Effector memory CD8-positive, alpha-beta T cell (primary cell): ENCODE measurements at places on chromosomes 7 and 10.

DNA sequence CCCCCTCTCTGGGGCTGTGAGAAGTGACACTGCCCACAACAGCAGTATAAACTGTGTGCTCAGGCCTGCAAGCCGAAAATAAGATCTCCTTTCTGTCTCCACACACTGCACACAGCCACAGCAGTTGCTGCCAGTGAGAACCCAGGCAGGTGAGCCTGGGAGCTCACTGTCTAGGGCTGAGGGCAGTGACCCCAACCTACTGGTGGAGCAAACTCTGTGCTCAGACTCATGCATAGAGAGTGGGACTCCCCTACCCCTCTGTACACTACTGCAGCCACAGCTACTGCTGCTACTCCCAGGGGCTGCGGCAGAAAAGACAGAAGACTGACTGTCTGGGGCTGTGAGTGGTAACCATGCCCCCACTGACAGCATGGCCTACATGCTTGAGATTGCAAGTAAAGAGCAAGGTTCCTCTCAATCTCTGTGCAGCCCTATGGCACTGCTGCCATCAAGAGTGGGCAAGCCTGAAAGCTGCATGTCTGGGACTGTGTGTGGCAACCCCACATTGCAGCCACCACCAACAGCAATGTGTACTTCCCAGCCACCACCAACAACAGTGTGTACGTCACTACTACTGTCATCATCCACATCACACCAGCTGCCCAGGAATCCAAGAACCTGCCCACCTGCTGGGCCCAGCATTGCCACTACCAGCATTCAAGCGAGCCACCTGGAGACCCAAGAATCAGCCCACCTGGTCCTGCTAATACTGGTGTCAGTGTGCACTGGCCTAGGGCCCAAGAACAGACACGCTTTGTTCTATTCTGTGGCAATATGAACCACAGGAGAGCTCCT lies 226.1 kb downstream of the XPNPEP1 start:
- no peak for DNase-seq

DNA sequence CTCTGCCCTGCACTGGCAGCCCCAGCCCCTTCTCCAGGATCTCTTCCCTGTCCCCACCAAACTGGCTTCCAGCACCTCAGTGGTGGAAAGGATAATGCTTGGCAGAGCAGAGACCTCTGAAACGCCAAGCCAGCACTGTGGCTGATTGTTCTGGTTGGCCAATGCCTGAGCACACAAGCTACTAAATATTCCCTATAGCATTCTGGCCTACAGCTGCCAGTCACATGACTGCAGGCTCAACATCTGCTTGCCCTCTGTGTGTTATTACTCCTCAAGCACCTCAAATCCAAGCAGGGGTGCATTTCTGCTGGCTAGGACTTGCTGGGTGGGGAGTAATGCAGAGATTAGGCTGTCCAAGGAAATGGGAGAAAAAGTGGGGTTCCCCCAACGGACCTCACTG lies 6.1 kb downstream of the TBATA start:
- no peak for DNase-seq

GRCh38 chr10:68239069-68239468 lies 7.2 kb upstream of the ATOH7 start:
- DNase-seq = no peak

DNA sequence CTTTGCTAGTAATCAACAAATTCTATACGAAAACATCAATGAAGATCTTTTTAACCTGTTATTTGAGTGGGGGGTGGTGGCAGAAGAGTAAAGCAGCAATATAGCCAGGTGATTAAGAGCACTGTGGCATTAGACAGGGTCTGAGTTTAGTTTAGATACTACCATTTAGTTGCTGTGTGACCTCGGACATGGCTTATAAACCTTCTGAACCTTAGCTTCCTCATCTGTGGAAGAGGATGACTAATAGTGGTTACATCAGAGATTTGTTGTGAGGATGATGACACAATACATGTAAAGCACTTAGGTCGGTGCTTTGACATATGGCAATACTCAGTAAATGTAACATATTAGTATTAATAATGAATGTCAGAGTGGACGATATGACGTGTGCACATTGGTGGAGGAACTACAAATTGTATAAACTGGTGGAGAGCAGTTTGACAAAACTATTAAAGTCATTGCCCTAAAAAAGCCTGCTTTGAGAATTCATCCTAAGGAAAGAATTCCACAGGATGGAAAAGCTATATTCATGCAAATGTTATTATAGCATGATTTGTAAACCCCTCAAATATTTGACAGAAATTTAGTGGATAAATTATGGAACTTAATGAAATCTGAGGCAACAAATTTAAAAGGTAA lies 24.3 kb downstream of the SPAG6 start:
- no peak for DNase-seq

DNA sequence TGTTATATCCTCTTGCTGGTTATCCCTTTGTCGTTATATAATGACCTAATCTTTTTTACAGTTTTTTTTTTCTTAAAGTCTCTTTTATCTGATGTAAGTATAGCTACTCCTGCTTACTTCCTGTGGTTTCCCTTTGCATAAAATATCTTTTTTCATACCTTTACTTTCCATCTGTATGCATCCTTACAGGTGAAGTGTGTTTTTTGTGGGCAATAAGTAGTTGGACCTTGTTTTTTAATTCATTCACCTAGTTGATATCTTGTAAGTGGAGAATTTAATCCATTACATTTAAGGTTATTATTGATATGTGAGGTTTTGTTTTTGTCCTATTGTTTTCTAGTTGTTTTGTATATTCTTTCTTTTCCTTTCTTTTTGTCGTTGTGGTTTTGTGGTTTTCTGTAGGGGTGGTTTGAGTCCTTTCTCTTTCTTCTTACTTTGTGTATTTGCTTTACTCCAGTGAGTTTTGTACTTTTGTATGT lies 168.6 kb downstream of the MLLT10 start:
- no peak for DNase-seq

DNA sequence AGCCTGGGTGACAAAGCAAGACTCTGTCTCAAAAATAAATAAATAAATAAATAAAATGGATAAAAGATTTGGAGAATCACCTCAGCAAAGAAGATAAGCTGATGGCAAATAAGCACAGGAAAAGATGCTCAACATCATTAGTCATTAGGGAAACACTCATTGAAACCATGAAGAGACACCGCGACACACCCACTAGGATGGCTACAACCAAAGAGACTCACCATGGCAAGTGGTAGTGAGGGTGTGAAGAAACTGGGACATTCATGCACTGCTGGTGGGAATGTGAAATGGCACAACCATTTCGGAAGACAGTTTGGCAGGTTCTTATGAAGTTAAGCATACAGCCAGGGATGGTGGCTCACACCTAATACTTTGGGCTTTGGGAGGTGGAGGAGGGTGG lies 37.8 kb upstream of the FXYD4 start:
- DNase-seq = no peak

DNA sequence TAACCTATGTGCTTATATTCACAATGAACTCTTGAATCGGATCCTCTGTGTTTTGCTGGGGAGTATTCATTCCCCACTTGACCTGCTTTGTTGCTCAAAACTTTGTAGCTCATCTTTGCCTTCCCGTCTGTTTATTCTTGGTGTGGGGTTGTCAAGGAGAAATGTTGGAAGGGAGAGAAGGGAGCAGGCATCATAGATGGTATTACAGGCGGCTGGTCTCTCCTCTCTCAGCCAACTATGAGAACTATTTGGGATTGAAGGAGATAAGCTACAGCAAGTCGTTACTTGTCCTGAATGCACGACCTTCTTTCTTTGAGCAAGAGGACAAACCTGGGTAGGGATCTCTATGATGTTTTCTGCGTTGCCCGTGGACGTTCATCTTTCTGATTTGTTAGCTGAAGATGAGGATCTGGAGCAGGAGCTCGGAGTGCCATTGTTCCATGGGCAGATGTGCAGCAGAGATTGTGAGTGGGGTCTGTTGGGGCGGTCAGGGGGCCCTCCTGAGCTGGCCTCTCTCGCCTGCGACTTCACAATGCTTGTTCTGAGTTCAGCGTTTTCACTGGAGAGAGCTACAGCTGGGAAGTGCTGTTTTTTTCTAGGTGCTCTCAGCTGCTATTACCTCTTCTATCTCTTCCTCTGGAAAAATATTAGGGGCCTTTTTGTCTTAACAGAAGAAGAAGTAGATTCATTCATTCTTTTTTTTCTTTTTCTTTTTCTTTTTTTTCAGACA lies 126.9 kb upstream of the KLF6 start:
- DNase-seq = no peak

- no peak for DNase-seq
Observed at GRCh38 chr7:113402005-113402404, 283.7 kb upstream of the SMIM30 start.

GRCh38 chr7:16189026-16189715 lies 232.2 kb downstream of the CRPPA start:
- no peak for DNase-seq

- no peak for DNase-seq
Observed at GRCh38 chr10:20065814-20066213, 249.6 kb downstream of the PLXDC2 start.

GRCh38 chr10:104980368-104980767 lies 339.3 kb downstream of the SORCS3 start:
- DNase-seq = no peak

DNA sequence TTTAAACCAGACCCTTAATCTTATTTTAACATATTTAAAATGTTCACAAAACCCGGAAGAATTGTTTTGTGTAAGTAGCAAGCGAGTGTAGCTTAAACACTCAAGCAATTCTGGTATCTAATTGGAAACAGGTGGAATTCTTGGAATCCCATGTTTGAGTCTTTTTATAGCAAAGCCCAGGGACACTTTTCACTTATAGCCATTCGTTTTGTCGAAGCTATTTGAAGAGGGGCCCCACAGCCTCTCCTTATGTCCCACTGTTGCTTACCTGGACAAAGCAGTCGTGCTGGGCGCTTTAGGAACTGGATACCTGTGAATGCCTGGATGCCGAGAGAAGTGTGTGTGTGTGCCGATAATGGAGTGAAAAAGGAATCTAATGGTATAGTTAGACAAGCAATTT lies 3.3 kb downstream of the CUX1 start:
- no peak for DNase-seq

- no peak for DNase-seq
Observed at GRCh38 chr7:1651891-1652290, 18.2 kb upstream of the ELFN1 start.

DNA sequence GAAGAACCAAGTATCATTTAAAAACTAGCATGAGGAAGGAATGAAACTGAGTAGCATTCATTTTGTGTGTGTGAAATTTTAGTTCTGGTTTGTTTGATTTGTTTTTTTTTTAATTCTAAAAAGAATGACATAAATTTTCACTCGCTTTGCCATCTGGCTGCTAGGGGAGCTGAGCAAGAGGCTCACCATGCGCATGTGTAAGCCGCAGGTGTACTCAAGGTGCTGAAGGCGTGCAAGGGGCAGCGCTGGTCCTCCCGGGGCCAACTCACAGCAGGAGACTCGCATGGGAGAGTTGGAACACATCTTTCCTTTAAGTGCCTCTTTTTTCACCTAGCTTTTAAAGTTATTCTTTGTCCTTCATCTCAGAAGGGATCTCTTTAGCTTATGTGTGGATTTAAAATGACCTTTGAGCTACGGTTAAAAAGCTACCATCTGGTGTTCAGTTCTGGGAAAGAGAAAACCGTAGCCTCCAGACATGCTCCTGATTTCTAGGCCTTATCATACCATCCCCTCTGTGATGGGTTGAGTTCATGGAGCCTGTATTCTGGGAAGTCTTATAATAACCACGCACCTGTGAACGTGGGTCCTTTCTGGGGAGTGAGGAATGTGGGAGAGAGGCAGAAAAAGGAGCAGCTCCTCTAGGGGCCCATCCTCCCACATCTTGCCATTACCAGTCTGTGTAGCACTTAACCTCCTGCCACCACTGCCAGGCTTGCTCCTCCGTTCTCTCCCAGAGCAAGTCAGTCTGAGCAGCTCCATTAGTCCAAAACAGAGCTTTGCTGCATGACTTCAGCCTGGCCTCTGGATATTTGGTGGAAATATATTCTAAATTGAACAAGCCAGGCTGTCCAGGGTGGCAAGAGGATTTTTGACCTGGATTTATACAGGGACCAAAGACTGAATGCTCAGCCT lies 61.9 kb downstream of the KLHDC10 start:
- DNase-seq = no peak

GRCh38 chr7:81715984-81716588 lies 53.8 kb downstream of the HGF start:
- DNase-seq = no peak

DNA sequence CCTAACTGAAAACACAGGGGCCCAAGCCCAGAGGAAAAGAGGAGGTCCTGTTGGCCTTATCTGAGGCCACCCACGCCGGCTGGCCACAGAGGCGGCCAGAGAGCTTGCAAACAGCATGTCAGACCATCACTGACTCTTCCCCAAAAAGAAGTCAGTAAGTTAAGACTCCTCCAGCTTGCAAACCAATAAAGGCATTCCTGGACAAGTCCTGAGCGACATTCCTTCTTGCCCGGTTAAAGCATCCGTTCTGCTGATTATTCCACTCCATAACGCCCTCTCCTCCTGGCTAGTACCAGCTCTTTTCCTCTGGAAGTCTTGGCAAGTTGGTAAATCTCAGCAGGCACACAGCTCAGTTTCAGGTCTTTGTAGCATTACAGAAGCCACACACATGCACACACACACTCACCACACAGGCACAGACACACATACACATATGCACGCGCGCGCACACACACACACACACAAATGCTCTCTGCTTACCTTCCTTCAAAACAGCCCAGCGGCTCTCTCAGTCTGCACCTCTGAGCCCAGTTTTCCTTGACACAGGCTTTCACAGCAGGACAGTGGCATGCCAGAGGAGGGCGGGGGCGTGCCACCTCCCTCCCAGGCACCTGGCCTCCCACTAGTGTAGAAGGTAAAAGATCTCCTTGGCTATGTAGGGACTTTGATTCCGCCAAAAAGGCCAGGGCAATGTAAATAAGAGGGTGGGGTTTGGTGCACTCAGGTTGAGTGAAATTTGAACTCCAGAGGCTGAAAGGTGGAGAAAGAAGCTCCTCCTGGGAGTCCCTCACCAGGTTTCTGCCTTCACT lies 201.4 kb downstream of the TNS3 start:
- no peak for DNase-seq

DNA sequence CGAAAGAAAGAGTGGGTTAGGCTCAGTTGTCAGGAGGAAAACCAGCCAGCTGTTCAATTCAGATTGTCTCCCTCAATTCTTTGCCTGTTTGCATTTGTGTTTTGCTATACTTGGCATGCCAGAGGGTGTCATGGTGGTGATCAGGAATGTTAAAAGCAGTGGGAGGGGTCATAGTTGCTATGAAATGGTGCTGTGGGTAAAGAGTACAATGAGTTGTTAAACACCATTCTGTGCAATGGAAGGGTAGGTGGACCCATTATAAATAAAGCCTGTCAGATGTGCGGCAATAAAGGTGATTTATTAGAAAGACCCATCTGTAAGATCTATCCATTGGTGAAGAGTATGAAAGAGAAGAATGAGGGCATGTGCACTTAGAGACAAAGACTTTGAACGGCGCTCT lies 82.2 kb downstream of the MRPL32 start:
- no peak for DNase-seq

DNA sequence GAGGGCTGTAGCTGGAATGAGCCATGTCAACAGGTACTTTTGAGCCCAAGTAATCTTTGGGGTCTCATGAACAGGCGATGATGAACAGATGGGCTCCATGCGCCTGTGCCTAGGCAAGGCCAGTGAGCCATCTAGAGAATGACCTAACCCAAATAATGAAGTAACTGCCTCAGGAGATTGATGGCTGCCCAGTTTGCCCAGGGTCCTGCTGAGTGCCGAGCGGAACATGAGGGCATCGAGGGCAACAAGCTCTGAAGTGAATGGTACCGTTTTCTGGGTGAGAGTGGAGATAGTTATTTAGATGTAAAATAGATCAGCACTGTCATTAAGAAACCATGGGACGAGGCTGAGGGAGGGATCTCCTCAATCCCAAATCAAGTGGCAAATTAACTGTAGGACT lies 77.9 kb downstream of the EZH2 start:
- no peak for DNase-seq
